Aorta (tissue), 5 donors: ENCODE measurements at places on chromosomes 5 and 9.

- no peak for DNase-seq
- no peak overlapping the region for H3K4me3 ChIP-seq
- no peaks in the 10 kb centered on the region for H3K27me3 ChIP-seq
- H3K27ac ChIP-seq: no peak overlapping the region
- H3K4me1 ChIP-seq: no peaks in the 10 kb centered on the region
- H3K36me3 ChIP-seq: no peaks in the 10 kb centered on the region
Observed at GRCh38 chr5:57677235-57677634, 194.6 kb upstream of the ACTBL2 start.

GRCh38 chr5:72177538-72177937, 70.3 kb downstream of the MAP1B start:
- H3K27me3 ChIP-seq: no peaks in the 10 kb centered on the region
- no peaks in the 10 kb centered on the region for H3K4me1 ChIP-seq
- H3K36me3 ChIP-seq: no peaks in the 10 kb centered on the region

DNA sequence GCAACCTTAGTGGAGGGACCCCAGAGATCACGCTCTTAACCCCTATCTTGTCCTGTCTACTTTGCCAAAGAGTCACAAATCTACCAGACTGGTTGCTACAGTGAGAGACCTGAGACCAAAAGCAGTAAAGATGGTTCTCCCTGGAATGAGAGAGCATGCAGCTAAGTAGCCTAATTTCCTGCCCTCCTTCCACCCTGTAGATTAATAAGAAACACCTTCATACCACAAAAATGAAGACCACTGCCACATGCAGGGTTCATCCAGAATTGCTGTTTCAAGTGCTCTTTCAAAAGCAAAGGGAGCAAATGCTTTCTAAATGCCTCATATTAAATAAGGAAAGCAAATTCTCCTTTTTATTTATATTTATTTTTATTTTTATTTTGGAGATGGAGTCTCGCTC, 119.1 kb downstream of the UGCG start:
- no peaks in the 10 kb centered on the region for H3K36me3 ChIP-seq
- H3K4me1 ChIP-seq: peaks cover 4% of the 10 kb centered on the region
- no peak overlapping the region for H3K4me3 ChIP-seq

DNA sequence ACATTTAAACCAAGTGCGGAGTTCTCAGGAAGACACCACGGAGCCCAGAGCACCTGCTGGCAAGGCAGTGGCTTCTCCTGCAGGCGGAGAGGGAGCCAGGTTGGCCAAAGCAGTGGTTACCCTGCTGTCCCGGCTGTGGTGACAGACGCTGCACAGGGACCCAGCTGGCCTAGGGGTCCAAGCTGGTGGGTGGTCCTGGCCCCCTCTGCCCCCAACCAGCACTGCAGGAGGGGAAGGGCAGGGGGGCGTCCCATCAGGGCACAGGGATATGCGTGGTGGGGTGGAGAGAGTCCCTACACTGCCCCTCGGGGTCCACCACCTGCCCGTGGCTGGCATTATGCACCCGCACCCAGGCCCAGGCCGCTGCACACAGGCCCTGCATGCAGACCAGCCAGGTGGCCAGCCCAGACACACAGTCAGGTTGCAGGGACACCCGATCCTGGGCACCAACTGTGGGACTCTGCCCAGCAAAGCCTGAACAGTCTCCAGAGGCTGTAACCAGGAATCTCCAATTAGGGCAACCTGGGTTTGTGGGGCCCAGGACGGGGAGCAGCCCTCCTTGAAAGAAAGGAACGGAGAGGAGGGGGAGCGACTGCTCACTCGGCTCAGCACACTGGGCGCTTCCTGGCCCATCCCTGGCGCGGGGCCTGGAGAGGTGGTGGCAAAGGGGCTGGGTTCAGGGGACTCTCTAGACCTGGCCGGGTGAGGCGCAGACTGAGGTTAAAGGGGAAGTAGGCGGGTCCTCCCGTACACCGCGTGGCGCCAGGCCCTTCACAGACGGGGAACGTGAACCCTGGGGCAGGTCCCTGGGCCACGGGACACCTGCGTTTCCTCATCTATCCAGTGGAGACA, 46.3 kb downstream of the NACC2 start:
- DNase-seq: no peak
- H3K27me3 ChIP-seq: no peaks in the 10 kb centered on the region
- peaks cover 2% of the 10 kb centered on the region for H3K4me1 ChIP-seq
- H3K4me3 ChIP-seq: no peak overlapping the region
- no peak overlapping the region for H3K27ac ChIP-seq

DNA sequence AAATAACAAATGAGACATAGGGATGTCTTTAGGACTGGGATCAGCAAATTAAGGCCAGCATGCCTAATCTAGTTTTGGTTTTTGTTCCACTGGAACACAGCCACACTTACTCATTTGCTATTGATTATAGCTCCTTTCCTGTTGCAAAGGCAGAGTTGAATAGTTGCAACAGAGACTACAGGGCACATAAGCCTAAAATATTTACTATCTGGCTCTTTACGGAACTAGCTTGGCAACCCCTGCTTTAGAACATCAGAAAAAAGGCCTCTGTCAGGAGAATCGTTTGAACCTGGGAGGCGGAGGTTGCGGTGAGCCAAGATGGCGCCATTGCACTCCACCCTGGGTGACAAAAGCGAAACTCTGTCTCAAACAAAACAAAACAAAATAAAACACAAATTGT, 384.8 kb downstream of the ELAVL2 start:
- no peaks in the 10 kb centered on the region for H3K27me3 ChIP-seq
- no peak for DNase-seq
- no peak overlapping the region for H3K27ac ChIP-seq
- no peaks in the 10 kb centered on the region for H3K36me3 ChIP-seq
- no peaks in the 10 kb centered on the region for H3K4me1 ChIP-seq
- no peak overlapping the region for H3K4me3 ChIP-seq

GRCh38 chr5:106691701-106692100, 979.0 kb downstream of the EFNA5 start:
- H3K27ac ChIP-seq: no peak overlapping the region
- H3K36me3 ChIP-seq: no peaks in the 10 kb centered on the region
- H3K27me3 ChIP-seq: no peaks in the 10 kb centered on the region
- no peaks in the 10 kb centered on the region for H3K4me1 ChIP-seq

- no peak for DNase-seq
- no peak overlapping the region for H3K27ac ChIP-seq
- no peaks in the 10 kb centered on the region for H3K4me1 ChIP-seq
Observed at GRCh38 chr9:105457560-105458294, 9.9 kb downstream of the FSD1L start.

GRCh38 chr5:135169753-135170152, 135.7 kb upstream of the PITX1 start:
- H3K27me3 ChIP-seq: no peaks in the 10 kb centered on the region
- no peak overlapping the region for H3K27ac ChIP-seq
- DNase-seq: no peak
- H3K4me1 ChIP-seq: no peaks in the 10 kb centered on the region
- no peak overlapping the region for H3K4me3 ChIP-seq

DNA sequence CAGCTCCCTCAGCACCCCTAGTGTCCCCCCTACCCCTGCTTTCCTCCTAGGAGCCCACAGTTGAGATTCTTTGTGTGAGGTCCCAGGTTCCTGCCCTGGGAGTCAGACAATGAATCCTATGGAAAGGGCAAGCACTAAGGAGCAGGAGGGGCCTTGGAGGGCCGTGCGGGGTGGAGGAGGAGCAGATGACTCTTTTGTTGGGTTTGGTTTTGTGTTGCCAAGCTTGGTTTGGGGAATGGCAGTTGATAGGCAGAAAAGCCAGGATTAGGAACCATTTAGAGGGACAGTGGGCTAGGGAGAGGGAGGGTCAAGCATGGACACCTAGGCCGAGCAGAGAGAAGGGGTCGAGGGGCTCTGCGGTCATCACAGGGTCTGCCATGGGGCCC, 61.6 kb upstream of the SPTLC1 start:
- DNase-seq: no peak
- H3K27me3 ChIP-seq: no peaks in the 10 kb centered on the region
- no peaks in the 10 kb centered on the region for H3K4me1 ChIP-seq

- no peaks in the 10 kb centered on the region for H3K36me3 ChIP-seq
- no peak overlapping the region for H3K27ac ChIP-seq
- no peak overlapping the region for H3K4me3 ChIP-seq
- H3K27me3 ChIP-seq: no peaks in the 10 kb centered on the region
- DNase-seq: no peak
Observed at GRCh38 chr5:59466271-59466670, 427.3 kb downstream of the PDE4D start.

- no peak overlapping the region for H3K27ac ChIP-seq
- DNase-seq: no peak
- no peaks in the 10 kb centered on the region for H3K27me3 ChIP-seq
- H3K36me3 ChIP-seq: no peaks in the 10 kb centered on the region
- H3K4me1 ChIP-seq: no peaks in the 10 kb centered on the region
- H3K4me3 ChIP-seq: no peak overlapping the region
Observed at GRCh38 chr5:142405023-142405422, 80.2 kb upstream of the SPRY4 start.
